ENCODE measurements at places on chromosomes 11 and 22.
A peak's percentile ranks its signal among the peaks of the same experiment; 100 is the strongest.

- no peak for DNase-seq
Measured at GRCh38 chr11:94766713-94767206, 1.4 kb upstream of the AMOTL1 start.

DNA sequence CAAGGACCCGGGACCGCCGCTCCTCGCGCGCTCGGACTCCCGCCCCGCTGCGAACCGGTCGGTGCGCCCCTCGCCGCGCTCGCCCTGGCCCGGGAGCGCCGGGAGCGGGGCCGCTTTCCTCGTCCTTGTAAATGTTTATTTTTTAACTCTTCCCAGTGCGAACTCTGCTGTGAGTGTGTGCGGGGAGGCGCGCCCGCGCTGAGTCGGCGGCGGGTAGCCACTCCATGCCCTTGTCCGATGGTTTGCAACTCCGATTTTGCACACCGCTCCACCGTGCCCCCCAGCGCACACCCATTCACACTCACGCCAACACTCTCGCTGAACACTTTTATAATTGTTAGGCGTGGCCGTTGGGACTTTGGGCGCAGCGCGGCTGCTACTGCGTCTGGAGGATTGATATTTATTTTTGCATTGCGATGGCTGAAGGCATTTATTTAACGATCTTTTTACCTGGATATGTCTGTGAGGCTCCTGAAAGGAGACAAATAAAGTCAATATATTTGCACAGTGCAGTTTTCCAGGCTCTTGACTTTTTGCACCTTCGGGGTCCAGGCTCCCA is 1.0 kb downstream of the C11orf96 start:
- peak; percentile 48 for DNase-seq

- DNase-seq: peak; percentile 38
Measured at GRCh38 chr11:66032957-66033735, 6.9 kb upstream of the CATSPER1 start.

GRCh38 chr11:117857734-117858414 is 18.6 kb downstream of the FXYD6 start:
- DNase-seq: no peak

- DNase-seq: no peak
Measured at GRCh38 chr11:65503368-65503948, 4.6 kb downstream of the MALAT1 start.

- no peak for DNase-seq
Measured at GRCh38 chr11:111107501-111107900, 138.0 kb upstream of the POU2AF2 start.

GRCh38 chr22:44369916-44370801 is 57.4 kb upstream of the SHISAL1 start:
- no peak for DNase-seq

DNA sequence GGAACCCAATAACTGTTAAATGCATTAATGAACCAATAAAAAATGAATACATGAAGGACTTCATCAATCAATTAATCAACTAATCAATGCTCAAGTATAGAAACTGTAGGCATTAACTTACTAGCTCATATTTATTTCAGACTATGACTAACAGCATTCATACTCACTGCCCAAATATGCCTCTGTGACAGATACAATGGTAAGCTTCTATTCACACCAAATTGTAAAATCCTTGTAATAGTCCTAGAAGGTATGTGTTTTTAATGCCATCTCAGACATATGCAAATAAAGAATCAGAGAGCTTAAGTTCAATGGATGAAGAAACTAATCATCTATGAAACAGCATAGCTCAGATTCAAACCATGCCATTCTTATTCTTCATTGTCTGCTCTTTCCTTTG is 1253.6 kb upstream of the TENM4 start:
- DNase-seq: no peak

DNA sequence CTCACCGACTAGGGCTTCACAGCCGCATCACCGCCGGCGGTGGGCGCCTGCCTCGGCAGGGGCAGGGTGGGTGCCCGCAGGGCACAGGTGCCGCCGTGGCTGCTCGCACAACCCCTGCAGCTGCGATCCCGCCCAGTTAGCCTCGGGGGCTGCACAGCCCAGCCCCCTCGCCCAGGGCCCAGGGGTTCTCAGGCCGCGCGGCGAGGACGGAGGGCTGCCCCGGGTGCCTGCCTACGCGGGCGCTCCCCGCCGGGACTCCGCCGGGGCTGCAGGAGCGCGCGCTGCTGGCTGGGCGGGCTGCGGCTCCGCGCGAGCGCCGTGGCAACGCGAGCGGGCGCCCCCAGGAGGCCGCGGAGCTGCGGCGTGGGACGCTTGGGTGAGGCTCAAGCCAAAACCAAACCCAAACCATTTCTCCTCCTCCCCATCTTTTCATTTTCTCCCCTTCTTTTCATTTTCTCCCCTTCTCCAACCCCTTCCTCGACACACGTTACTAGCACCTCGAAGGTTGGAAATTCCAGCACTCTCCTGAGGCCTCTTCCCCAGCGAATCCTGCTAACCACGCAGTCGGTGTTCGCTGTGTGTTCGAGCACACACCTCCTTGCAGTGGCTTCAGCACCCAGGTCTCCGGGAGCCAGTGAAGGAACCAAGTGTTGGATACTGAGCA is at the start of gene MICAL3:
TSS of gene MICAL3 (minus strand) at position 286 of the 664 bp plus-strand sequence. CDS start 117,749 bp downstream, outside the sequence.
- peak; percentile 78 for DNase-seq

DNA sequence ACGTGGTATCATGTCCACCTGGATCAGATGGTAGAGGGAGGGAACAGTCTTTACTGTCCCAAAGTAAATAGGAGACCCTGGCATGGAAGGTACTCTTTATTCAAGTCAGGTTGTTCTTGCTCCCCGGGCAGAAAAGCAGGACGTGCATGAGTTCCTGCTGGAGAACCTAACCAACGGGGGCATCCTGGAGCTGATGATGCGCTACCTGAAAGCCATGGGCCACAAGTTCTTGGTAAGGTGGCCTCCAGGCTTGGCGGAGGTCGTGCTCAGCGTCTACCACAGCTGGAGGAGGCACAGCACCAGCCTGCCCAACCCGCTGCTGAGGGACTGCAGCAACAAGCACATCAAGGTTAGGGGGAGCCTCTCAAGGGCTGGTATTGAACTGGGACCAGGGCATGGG is 48.7 kb downstream of the CABIN1 start:
- DNase-seq: peak; percentile 40

DNA sequence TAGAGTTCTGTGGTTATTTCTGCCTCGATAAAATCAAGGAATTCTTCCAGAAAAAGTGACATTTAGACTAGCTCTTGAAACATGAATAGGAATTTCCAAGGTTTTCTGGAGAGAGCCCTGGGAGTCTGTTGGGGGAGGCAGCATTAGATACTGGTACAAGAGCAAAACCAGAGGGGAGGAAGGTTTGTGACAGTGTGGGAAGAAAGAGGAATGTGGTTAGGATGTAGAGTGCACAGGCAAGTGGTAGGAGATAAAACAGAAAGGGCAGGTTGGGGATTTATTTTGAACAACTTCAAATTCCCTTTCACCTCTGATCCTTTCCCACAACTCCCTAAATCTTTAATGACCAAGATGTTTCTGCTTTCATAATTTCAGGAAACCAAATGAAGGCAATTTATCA is 588.4 kb downstream of the METTL15 start:
- DNase-seq: no peak

- peak; percentile 78 for DNase-seq
Measured at GRCh38 chr11:3341298-3341697, 37.6 kb downstream of the ZNF195 start.

Data from DMS53 (cell line).